Dorsolateral prefrontal cortex (tissue), 122 donors: ENCODE measurements at places on chromosomes 6 and 20. TPM values are rescaled to one million over a fixed set of nuclear protein-coding genes. Genes with fewer than 3 reads are reported as not detected.

GRCh38 chr6:36368421-36368820 lies 19.0 kb downstream of the ETV7 start:
- DNase-seq, result no peak

DNA sequence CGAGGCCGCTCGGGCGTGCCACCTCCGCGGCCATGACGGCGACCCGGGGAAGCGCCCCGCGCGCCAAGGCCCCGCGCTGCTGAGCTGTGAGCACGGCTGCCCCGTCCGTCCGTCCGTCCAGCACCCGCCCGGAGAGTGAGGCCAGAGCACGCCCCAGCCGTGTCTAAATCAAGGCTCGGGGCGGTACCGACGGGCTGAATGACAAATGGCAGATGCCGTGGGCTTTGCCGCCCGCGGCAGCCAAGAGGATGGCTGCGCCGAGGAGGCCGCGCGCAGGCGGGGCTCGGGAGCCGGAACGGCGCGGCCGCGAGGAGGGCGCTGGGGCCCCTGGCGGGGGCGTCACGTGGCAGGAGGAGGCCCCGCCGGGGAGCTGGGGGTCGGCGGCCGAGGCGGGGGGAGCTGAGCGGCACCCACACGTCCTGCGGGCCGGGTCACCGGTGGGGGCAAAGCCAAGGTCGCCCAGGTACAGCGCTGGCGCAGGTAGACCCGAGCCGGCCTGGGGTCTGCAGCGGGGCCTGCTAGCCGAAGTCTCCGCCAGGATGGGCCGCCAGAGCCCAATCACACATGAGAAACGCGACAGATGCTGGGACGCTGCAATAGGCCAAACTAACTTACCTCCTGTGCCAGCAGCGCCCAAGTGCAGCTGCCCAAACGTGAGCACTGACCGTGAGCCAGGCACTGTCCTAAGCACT lies at the start of gene PLAGL1:
TSS of gene PLAGL1 (minus strand) at position 140 of the 692 bp plus-strand sequence. CDS start 60,123 bp downstream, outside the sequence.
- DNase-seq, result peak; percentile 24

DNA sequence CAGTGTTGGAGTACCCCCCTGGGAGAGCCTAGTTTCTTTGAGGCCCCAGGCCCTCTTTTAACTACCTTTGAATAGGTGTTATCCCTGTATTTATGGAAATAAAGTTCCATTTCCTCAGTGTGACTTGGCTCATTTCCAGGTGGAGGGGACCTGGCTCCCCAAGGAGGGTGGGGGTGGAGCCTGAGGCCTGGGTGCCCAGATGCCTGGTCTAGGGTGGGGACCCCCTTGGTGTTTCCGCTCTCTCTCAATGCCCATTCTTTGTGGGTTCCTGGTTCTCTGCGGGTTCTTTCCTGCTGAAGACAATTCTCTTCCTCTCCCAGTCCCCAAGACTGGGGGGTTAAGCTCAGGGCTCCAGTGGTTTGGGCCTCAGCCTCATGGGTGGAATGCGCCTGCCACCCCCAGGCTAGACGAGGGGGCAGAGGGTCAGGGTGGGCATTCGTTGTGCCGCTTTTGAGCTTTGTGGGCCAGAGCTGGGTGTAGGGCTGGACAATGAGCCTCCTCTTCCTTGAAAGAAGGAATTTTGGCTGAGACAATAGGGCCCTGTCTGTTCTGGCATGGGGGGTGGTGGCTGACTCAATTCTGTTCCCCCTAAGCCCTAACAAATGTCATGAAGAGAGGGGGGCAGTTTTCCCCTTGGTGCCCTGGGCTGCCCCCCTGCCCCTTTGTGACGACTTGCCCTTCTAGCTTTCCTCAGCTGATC lies 686 bp upstream of the EGFL8 start:
- no peak for DNase-seq

DNA sequence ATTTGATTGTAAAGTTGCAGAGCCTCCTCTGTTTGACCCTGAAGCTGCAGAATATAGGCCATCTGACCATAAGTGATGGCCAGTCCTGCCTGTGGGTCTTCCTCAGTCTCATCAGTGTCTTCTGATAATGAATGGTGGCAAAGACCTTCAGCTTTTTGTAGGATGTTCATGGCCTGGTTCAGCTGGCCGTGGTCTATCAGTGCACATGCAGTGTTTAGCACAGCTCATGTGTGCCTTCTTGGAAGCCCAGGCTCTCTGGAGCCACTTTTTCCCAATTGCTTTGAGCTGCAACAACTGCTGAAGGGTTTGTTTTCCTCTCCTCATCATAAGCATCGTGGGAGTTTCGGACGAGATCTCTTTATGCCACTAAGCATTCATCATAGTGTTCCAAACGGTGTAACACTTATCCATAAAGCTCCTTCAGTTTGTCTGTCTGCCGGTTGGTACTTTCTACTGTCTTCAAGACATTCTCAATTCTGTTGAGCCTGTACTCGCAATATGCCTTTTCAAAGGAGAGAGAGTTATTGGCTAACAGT lies 70.1 kb upstream of the TULP4 start:
- DNase-seq, result no peak

The MMS22L gene
- 10.0 TPM for total RNA-seq

DNA sequence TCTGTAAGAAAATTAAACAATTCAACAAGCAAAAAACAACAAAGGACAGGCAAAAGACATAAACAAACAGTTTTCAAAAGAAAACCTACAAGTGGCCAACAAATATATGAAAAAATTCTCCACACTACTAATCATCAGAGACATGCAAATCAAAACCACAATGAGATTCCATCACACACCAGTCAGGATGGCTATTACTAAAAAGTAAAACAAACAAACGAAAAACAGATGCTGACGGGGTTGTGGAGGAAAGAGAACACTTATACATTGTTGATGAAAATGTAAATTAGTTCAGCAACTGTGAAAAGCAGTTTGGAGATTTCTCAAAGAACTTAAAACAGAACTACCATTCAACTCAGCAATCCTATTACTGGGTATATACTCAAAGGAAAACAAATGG lies 537.6 kb downstream of the HDGFL1 start:
- DNase-seq, result no peak

GRCh38 chr6:125124049-125124669 lies 29.4 kb upstream of the TPD52L1 start:
- no peak for DNase-seq

The PTCRA gene
- total RNA-seq, result not detected
